ENCODE measurements at places on chromosomes 6 and 20.

- DNase-seq: no peak
Observed at GRCh38 chr6:155436981-155437749, 18.5 kb downstream of the NOX3 start.

GRCh38 chr6:91710342-91710741 lies 1123.5 kb upstream of the MAP3K7 start:
- DNase-seq: no peak

DNA sequence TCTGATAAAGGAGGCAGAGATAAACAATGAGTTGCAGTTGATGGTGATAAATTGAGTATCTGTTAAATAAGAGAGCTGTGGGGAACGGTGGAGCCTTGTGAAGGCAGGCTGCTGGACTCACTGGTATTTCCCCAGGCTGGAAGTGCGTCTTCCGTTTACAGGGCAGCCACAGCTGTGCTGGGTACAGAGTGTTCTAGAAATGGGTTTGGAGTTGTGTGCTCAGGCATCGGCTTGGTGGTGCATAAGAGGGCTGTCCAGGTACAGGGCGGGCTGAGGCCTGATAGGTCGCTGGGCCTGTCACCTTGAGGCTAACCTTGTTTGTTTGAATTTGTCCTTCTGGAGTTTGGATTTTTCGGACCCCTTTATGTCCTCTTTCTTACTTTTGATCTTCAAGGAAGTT lies 39.3 kb downstream of the ARID1B start:
- DNase-seq: peak; percentile 53

GRCh38 chr20:31540406-31540805 lies 26.2 kb downstream of the HM13 start:
- no peak for DNase-seq

GRCh38 chr20:46306743-46307138 lies 1.6 kb downstream of the CDH22 start:
- no peak for DNase-seq

- DNase-seq: no peak
Observed at GRCh38 chr6:41150671-41151070, 3.5 kb downstream of the TREML1 start.

GRCh38 chr6:164168595-164168994 lies 754.1 kb downstream of the QKI start:
- DNase-seq: no peak

DNA sequence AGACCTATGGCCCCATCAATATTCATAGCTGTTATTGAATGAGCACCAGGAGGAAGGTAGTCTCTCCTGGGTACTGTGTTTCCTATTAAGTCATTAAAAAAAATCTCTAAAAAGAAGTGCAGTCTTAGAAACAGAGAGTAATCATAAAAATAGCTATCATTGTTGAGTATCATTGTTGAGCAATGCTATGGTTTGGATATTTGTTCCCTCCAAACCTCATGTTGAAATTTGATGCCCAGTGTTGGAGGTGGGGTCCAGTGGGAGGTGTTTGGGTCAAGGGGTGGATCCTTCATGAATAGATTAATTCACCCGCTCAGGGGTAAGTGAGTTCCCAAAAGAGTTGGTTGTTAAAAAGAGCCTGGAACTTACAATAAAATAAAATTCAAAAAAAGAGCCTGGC lies 88.1 kb upstream of the IYD start:
- DNase-seq: no peak

DNA sequence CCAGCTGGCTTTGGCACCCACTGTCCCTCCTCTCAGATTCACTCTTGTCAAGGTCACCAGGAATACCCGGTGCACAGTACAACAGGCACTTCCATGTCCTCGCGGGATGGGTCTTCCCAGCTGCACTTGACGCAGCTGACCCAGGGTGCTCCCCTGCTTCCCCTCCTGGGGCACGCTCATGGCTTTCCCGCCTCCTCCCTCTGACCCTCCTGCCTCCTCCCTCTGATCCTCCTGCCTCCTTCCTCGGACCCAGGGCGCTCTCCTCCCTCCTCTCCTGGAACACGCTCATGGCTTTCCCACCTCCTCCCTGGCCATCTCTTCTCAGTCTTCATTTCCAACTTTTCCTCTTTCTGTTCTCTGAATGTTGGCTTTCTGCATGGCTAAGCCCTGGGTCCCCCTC lies 42.1 kb downstream of the FAM209B start:
- DNase-seq: no peak

GRCh38 chr20:17493173-17493572 lies 38.0 kb downstream of the BFSP1 start:
- DNase-seq: no peak

- no peak for DNase-seq
Observed at GRCh38 chr20:54479138-54479906, 3.9 kb downstream of the DOK5 start.

- DNase-seq: no peak
Observed at GRCh38 chr6:69232496-69232895, 564.3 kb downstream of the LMBRD1 start.

DNA sequence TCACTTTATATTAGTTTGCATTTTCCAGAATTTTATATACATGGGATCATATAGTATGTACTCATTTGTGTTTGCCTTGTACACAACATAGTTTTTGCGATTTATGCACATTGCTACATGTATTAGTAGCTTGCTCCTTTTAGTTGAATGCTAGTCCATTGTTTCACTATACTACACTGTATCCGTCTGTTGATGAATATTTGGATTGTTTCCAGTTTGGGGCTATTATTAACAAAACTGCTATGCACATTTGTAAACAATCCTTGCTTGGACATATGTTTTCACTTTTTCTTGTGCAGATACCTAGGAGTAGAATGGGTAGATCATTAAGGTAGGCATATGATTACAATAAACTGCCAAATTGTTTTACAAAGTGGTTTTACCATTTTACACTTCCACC lies 3.9 kb upstream of the LRRC1 start:
- no peak for DNase-seq

DNA sequence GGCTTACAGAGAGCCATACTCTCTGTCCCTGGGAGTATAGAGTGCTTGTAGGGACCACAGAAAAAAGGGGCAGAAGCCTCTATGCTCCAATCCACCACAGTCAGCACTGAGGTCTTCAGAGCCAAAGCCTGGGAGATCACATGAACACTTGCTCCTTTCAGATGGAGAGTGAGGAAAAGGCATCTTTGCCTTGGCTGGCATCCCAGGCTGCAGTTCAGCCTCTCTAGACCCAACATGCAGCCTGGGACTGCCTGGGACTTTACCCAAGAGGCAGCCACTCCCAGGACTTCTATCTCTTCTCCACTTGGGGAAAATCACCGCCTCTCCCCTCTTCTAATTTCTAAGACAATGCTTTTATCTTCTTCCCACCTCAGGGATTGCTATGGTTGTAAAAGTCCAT lies 46.5 kb upstream of the MYLIP start:
- DNase-seq: no peak

- no peak for DNase-seq
Observed at GRCh38 chr6:148761527-148762011, 14.7 kb downstream of the UST start.

GRCh38 chr6:138728662-138729061 lies 44.9 kb upstream of the CCDC28A start:
- DNase-seq: no peak

DNA sequence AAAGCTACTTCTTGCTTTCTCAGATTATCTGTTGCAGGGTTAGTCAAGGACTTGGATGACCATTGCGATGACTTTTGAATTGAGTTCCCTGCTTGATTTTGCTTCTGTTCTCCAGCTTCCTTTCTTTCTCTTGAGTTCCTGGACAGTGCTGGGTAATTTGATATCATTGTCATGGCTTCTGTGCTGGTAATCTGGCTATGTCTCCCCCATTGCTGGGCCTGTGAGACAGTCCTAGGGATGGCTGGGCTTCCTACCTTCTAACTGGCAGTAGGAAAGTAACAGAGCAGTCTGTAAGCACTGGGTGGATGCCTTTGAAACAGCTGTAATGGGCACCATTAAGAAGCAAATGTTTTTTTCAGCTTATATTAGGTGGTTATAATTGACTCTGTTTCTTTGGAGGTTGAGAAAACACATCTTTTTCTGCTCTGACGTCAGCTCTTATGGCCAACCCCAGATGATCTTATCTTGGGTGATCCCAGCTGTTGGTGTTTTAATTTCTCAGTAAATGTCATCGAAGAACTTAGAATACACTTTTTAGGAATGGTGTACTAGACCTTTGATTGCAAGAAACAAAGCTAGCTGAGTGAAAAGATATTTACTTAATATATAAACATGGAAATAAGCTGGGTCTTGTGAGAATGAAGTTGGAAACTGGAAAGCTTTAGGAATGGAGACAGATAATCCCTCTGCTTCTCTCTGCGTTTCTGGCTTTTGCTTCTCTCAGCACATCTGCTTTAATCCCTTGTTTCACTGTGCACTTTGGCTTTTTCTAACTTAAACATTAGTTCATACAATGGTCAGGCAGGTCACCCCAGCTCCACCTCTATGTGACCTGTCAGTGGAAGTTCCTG lies 195.0 kb upstream of the MAN1A1 start:
- DNase-seq: no peak

DNA sequence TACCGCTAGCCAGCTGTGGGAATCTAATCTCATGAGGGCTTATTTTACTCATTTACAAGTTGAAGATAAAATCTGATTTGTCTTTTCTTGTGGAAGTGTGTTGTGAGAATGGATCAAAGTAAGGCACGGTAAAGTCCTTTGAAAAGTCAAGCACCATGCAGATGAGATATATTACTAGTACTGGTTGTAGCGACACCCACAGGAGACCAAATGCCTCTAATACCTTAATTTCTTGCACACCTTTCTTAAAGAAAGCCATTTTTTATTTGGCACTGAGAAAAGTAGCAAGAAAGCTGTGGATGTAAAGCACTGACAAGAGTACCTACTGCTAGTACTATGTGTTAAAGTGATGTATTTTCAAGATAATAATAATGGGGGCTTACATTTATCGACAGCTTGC lies 191.0 kb upstream of the MMS22L start:
- no peak for DNase-seq

DNA sequence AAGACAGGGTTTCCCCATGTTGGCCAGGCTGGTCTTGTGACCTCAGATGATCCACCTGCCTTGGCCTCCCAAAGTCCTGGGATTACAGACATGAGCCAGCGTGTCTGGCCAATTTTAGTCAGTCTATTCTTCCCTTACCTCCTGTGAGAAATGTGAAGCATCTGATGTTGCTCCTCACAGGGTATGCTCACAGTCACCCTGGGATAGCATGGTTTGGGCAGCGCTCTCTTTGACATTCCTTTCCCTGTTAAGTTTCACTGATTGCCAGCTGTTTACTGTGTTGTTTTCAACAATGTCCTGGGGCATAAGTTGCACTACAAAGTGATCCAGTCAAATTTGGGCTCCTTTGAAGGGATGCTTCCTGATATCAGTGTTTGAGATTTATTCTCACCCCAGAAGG lies 13.1 kb downstream of the CDC5L start:
- DNase-seq: no peak

DNA sequence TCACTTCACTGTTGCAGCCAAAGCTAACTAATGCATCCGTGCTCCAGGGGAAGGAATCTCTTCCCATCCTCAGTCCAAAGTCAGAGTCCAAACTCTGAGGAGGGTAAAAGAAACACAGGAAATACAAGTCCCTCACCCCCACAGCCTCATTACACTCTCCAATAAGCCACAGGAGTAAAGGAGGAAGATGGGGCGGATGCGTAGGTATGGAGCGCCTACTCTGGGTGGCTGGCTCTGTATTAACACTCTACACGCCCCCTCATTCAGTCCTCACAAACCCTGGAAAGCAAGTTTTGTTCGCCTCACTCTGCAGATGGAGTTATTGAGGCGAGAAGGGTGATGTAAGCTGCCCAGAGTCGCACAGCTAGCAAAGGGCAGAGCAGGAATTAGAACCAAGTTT lies 242.9 kb downstream of the NRN1 start:
- DNase-seq: no peak

DNA sequence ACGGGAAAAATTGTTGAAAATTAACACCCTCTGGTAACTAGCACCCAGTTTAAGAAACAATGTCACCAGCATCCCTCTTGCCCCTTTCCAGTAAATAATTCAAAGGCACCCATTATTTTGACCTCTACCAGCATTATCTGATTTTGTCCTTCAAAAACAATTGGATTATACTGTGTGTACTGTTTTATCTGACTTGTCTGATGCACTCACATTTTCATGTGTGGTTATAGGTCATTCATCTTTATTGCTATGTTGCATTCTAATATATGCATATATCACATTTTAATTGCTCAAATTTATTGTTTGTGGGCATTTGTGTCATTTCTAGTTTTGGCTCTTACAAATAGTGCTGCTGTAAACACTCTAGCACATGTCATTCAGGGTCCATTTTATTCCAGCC lies 260.9 kb upstream of the PRDM1 start:
- DNase-seq: no peak

DNA sequence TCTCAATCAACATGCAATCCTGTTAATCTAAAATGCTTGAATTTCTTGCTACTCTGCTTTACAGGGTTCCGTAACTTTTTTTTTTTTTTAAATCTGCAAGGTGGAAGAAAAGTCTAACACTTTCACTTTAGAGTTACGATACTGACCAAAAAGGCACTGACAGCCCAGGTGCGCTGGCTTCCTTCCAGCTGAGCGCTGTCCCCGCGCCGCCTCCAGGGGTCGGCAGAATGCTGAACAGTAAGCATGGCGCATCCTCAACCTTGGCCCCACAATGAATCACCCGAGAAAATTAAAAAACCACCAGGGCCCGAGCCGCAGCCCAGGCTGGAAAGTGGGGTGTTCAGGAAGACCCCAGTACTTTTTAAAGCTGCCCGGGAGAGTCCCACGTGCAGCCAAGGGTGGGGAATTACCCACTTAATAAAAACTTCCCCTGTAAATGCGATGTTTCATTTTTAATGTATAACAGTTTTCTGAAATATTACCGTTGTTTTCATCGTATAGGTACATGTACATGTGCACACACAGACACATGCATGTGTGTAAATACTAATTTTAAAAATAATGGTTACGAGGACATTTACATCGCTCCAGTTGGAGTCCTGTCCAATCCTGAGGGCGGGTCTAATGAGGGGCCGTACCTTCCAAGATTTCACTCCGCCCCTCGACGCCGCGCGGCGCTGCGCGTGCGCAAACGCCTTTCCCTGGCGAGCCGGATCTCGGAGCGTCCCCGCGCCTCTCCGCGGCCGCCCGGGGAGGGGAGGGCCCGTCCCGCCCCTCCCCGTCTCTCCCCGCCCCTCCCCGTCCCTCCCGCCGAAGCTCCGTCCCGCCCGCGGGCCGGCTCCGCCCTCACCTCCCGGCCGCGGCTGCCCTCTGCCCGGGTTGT lies at the start of gene GINM1:
Gene GINM1 (plus strand): TSS at position 849 of the 883 bp plus-strand sequence. CDS start 40 bp downstream, outside the sequence.
- DNase-seq: peak; percentile 98

GRCh38 chr6:16421462-16421960 lies 183.1 kb downstream of the GMPR start:
- no peak for DNase-seq

- DNase-seq: no peak
Observed at GRCh38 chr6:11214084-11214833, 18.2 kb downstream of the NEDD9 start.

GRCh38 chr20:50373674-50374286 lies 136.4 kb upstream of the PTPN1 start:
- no peak for DNase-seq
